ENCODE measurements at places on chromosomes 11 and 22.
A peak's percentile ranks its signal among the peaks of the same experiment; 100 is the strongest.

- DNase-seq = no peak
These were observed 9.1 kb downstream of the PIWIL4 start for GRCh38 chr11:94576306-94576705.

DNA sequence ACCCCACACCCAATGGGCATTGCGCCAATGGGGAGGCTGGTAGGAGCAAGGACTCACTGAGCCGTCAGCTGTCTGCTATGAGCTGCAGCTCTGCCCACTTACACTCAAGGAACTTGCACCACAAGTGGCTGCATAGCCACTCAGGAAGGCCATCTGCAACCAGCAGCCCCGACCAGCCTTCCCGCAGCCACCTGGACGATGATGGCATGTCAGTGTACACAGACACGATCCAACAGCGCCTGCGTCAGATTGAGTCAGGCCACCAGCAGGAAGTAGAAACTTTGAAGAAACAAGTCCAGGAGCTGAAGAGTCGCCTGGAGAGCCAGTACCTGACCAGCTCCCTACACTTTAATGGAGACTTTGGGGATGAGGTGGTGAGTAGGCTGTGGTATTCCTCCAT is 59.8 kb upstream of the HORMAD2 start:
- DNase-seq = no peak

DNA sequence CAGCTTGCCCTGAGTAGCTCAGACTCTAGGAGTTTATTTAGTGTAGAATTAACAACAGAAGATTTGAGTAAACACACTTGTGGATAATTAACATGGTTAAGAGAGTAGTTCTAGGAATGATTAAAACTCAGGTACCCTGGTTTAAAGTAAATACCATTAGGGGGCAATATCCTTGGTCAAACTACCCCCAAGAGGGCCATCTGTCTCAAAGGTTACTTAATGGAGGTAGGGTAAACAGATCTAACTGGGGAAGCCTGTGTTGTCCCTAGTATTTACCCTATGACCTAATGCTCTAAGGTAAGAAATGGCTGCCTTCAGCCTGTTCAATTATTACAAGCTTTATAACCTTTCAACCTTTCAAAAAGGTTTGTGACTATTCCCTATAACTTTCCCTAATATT is 10.6 kb upstream of the GLYATL1 start:
- DNase-seq = no peak

DNA sequence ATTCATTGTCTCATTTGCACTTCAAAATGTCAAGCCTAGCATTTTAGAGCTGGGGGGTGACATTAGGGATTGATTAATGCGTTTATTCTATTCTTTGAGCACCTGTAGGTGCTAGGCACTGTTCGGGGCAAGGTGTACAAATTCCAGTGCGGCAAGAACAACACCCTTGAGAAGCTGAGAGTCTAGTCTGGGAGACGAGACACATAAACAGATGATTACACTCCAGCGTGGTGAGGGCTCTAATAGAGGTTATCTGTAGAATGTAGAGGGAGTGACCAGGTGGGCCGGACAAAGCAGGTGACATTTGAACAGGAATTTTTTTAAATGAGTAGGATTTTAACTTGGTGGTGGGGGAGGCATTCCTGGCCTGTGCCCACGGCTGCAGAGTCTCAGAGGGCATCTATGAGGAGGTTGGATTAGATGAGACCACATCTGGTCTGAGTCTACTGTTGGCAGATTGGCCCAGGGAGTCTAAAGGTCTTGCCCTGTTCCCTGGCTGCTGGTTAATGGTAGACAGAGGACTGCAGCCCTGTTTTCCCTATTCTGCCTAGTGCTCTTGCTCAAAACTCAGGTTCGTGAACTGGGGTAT is 970 bp downstream of the CAT start:
- DNase-seq = no peak

- no peak for DNase-seq
These were observed 13.8 kb downstream of the LIF start for GRCh38 chr22:30232716-30233218.

GRCh38 chr11:116107229-116107628 is 603.0 kb upstream of the CADM1 start:
- DNase-seq = no peak

GRCh38 chr22:50599816-50600455 is 657 bp upstream of the MAPK8IP2 start:
- peak; percentile 52 for DNase-seq

GRCh38 chr22:23283591-23284503 is 103.5 kb downstream of the BCR start:
- DNase-seq = no peak

DNA sequence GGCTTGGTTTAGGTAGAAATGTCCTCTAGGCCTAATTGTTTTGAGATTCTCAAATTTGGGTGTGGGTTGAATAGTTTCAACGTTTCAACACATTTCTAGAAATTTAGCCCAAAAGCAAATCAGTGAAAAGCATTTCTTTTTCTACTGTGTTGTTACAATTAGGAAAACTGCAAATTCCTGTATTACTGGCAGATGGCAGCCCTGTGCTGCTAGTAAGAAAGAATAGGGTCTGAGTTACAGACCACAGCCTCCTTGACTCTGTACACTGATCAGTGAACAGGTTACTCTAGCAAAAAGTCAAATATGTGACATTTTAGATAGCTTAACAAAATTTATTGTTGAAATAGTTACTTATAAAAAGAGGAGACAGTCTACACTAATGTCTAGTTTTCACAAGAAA is 703.0 kb downstream of the JRKL start:
- no peak for DNase-seq

DNA sequence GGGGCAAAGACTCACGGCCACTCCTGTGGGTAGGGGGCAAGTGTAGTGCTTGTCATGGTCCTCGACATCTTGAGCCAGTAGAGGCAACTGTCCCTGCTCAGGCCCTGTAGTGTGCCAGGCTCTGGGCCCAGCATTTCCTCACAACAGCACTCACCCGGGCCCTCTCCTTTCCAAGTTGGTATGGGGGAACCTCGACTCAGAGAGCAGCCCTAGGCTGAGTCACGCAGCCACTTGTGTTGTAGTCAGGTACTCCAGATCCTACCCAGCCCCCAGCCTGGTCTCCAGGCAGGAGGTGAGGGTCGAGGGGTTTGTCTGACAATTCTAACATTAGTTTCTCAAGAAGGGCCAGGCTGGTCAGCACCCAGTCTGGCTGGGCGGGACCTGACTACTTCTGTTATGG is 4.1 kb downstream of the RELT start:
- DNase-seq = no peak

DNA sequence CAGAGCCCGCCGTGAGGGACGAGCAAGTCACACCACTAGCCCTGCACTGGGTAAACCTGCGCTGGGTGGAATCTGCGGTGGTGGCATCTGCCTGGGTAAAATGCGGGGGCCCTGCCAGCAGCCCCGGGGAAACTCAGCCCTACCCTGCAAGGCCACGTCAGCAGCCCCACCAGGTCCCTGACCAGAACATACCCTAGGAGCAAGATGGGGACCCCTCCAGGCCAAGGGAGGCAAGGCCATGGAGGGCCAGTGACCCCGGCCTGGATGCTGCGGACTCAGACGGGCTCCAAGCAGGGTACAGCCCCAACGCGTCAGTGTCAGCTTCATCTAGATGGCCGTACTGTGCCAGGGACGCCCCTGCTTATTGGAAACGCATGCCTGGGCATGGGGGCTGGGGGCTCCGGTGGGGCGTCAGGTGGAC is 26.3 kb downstream of the TOLLIP start:
- no peak for DNase-seq

- no peak for DNase-seq
These were observed 110.6 kb downstream of the NECTIN1 start for GRCh38 chr11:119618208-119618909.

Data from stimulated activated CD4-positive, alpha-beta T cell treated with anti-CD3 and anti-CD28 coated beads, Interleukin-15, amount 100 ng/mL, for 1 hour (primary cell).